ENCODE measurements at places on chromosomes 12 and 14.

GRCh38 chr14:83611906-83612390 is 1918.0 kb upstream of the FLRT2 start:
- DNase-seq, result no peak

GRCh38 chr14:50647282-50647681 is 20.8 kb downstream of the SAV1 start:
- no peak for DNase-seq

GRCh38 chr12:21827083-21827482 is 52.6 kb upstream of the KCNJ8 start:
- no peak for DNase-seq

- DNase-seq, result peak; percentile 48
Observed at GRCh38 chr12:63826006-63826585, 18.4 kb upstream of the SRGAP1 start.

DNA sequence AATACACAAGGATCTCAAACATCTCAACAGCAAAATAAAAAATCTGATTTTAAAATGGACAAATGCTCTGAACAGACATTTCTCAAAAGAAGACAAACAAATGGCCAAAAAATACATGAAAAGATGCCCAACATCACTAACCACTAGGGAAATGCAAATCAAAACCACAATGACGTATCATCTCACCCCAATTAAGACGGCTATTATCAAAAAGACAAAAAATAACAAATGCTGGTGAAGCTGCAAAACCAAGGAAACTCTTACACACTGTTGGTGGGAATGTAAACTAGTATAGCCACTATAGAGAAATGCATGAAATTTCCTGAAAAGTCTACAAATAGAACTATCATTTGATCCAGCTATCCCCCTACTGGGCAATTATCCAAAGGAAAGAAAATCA is 145.0 kb downstream of the BTG1 start:
- no peak for DNase-seq

- DNase-seq, result no peak
Observed at GRCh38 chr14:61098721-61099120, 117.7 kb downstream of the SLC38A6 start.

DNA sequence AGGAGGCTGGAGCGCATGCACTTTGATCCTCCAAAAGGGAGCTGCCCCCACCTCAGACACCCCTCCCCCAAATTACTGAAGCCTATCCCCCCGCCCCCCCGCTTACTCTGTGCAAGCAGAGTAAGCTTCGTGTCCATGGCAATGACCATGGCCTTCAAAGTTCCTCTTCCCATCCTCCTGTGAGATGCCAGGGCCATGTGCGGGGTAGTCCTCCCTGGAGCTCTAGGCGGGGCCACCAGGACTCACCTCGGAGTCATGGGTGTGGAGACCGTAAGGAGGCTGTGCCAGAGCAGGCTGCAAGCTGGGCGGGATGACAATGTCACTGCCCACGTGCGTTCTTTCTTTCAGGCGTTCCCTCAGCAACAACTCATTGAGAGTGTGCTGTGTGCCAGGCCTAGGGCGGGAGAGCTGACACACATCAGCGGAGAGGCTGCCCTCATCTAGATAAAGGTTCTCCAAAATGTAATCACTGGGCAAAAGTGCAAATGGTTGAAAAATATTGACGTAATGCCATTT is 66.8 kb downstream of the C14orf132 start:
- no peak for DNase-seq

DNA sequence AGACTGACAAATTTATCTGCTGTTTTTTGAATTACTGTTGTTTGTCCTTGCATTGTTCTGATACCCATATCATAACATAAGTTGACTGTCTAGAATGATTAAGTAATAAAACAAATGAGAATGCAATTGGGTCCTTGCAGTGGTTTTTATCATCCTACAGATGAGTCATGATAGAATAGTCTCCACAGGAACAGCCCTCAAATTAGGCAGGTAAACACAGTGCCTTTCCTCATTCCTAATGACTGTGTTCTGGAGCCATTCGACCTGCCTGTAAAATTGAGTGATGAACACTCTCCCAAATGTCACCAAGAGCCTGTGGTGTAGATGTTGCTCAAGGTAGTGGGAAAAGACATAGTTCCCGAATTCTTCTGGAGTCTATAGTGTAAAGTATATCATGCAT is 12.3 kb downstream of the NKX2-8 start:
- DNase-seq, result no peak

DNA sequence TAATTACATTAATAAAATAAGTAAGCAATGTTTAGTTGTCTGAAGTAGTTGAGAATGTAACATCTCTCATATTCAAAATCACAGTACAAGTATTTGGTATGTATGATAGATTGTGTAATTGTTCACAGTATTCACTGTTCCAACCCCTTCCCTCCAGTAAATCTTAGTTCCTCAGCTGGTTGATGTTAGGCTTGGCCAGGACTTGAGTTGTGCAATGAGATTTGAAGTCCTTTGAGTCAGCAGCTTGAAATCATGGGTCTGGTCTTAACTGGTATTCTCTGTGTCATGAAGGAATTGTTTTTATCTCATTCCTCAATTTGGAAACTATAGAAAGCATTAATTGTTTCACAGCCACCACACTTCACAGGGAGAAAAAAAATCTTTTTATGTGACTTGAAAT is 477.1 kb downstream of the FSCB start:
- DNase-seq, result no peak

DNA sequence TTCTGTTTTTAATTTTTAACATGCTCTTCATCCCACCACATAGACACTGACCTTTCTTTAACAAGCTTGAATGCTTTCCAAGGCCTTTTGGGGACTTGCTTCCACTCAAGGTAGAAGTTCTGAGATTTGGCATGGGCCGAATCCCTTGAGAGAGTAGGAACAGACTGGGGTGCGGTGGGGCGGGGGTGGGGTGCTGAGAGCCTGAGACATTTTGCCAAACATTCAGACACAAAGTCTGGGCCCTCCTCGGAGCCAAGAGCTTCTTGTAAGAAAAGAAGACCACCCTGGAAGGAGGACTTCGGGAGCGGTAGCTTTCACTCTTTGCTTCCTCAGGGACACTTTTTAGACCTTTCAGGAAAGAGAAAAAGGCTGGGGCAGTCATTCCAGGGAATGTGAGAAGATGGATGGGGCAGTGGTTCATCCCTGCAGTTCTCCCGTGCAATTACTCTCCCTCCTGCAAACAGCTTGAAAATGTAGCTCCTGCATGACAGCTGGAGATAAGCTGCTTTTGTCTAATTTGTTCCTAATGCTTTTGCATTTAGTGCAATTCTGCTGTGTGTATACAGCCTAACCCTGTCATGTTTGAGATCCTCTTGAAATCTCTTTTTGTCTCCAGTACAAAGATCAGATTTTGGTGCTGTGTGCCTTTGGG is 16.3 kb upstream of the MYO1H start:
- DNase-seq, result no peak

- no peak for DNase-seq
Observed at GRCh38 chr14:79570648-79571047, 640.7 kb downstream of the DIO2 start.

- no peak for DNase-seq
Observed at GRCh38 chr12:98741196-98741555, 96.1 kb downstream of the APAF1 start.

DNA sequence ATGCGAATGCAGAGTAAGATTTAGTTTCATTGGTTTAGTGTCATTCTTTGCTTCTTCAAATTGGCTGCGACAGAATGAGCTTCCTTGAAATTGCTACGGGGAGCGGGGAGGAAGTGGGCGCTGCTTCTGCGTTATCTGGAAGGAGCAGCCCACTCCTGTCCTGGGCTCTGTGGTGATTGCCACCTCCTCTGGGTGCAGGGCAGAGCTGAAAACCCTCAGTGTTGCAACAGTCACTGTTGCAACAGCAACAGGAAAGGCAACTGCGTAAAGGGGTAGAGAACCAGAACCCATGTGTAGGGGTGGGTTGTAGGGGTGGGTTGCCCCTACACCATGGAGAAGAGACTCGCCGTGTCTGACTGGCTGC is 57.7 kb downstream of the MAX start:
- DNase-seq, result no peak

DNA sequence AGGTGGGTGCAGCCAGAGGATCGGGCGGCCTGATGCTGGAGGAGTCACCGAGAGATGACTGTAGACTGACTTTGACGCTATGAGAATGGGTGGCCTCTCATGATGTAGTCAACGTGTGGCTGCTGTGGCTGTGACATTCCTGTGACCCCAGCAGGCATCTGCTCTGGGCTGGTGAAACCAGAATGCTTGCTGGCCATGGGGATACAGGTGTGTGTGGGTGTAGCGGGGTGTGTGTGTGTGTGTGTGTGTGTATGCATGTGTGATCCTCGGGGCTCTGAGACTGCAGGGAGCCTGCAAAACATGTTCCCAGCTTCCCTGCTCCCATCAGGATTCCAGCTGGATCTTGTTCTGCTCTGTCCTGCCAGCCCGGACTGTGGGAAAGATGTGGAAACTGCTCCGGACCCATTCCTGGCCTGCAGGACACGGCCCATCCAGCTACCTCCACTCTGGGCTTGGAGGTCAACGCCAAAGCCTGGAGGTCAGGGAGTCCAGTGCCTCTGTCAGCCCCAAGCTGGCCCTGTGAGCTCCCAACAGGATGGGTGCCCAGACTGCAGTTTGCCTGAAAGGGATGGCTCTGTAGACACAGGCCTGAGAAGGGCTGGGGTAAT is 18.8 kb upstream of the HHIPL1 start:
- DNase-seq, result no peak

DNA sequence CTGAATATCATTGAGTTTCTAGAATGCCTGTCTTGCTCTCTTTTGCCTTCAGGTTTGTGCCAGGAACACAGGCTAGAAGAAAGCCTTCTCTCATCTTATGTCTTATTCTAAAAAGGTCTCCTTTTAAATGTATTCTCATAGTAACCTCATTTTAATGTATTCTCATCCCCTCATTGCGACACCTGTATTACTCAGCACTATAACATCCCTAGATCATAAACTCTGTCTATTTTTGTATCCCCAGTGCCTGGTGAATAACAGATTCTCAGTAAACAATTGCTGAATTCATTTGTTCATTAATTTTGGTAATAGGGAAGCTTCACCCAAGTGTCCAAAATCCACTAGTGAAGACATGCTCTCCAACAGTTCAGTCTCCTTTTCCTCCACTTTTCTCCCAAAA is 8.8 kb upstream of the LRRK2 start:
- no peak for DNase-seq

DNA sequence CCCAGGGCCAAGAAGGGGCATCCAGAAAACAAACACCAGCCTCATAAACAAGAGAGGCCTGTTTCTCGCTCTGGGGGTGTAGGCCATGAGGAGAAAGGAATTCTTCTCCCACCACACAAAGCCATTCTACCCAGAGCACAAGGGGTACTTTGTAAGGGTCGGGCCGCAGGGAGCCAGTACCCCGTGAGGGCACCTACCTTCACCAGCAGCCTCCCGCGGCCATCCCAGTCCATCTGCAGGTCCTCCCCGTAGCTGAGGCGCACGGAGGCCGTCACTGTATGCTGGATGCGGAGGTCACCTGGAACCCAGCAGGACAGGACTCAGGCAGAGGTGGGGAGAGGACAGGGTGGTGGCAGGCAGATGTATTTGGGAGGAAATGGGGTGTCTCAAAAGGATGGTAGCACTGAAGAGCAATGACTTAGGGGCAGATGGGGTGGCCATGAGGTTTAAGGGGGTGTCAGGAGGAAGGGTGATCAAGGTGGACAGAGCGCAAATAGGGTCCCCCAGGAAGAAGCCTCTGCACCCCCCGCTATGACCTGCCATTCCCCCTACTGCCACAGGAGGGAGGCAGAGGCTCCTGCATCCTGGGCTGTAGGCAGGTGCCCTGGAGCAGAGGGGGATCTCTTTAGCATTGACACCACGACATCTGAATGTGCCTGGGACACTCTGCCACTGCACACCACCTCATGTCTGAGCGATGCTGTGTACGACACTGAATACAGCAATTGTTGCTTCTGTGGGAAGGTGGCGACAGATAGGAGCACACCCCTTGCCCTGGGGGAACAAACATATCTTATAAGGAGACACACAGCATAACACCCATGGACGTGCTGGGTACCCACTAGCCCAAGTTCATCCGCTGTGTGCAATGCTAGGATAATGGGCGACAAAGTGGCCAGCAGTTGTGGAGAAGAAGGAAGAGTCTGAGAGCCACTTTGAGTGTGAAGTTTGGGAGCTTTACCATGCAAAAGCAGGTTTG is 61.4 kb downstream of the VWF start:
- DNase-seq, result peak; percentile 90

- no peak for DNase-seq
Observed at GRCh38 chr12:124678421-124678893, 111.0 kb upstream of the NCOR2 start.

- DNase-seq, result no peak
Observed at GRCh38 chr14:93824518-93825234, 36.4 kb upstream of the PRIMA1 start.

GRCh38 chr12:56007564-56008559 is 10.8 kb downstream of the SUOX start:
- DNase-seq, result no peak

- no peak for DNase-seq
Observed at GRCh38 chr14:80215081-80215480, 3.8 kb upstream of the DIO2 start.

- DNase-seq, result no peak
Observed at GRCh38 chr12:58727521-58727920, 192.8 kb downstream of the LRIG3 start.

- no peak for DNase-seq
Observed at GRCh38 chr14:91872517-91873470, 5.5 kb upstream of the TC2N start.

- DNase-seq, result no peak
Observed at GRCh38 chr12:118059341-118060191, 1.4 kb downstream of the WSB2 start.

- DNase-seq, result no peak
Observed at GRCh38 chr12:3224530-3224903, 147.3 kb downstream of the TSPAN9 start.

GRCh38 chr12:76694369-76694768 is 69.5 kb upstream of the ZDHHC17 start:
- DNase-seq, result no peak

GRCh38 chr12:6200256-6201212 is at the start of gene CD9:
TSS of gene CD9 (plus strand) at chr12:6200400. CDS start at chr12:6200500, 100 bp downstream.
- no peak for DNase-seq

DNA sequence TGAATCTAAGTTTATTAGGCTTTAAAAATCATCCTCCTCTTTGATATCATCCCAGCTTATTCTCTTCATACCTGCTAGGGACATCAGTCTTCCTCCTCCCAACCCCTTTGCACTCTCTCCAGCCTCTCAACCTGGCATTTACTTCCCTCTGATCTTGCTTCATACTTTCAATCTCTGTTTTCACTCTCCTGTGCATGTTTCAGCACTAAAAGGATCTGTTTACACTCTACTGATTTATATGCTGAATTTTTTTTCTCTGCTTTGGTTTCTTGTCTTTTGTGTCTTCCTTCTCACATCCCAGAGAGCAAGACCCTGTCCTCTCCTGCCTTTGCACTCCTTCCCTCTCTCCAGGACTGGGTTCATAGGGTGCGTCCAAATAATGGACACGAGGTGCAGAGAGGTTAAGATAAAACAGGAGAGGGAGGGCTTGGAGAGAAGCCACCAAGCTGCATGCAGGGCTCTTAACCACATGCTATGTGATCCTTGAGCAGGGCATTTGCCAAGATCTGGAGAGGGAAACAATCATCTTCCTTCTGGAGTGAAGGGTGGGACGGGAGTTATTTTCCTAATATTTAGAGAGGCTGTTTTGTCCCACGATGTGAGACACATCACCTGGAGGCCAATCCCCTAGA is 3.0 kb upstream of the CISTR start:
- no peak for DNase-seq

- DNase-seq, result no peak
Observed at GRCh38 chr14:54502602-54503001, 7.1 kb upstream of the CGRRF1 start.
